ENCODE measurements at places on chromosomes 16 and 17. TPM values are rescaled to one million over a fixed set of nuclear protein-coding genes. Genes with fewer than 3 reads are reported as not detected.

The DOC2B gene
- 2.1 TPM for total RNA-seq

The CHAD gene
- 1.6 TPM for total RNA-seq

The GAST gene
- not detected for total RNA-seq

The OR2C1 gene
- total RNA-seq = not detected

The INCA1 gene
- not detected for total RNA-seq

The MEOX1 gene
- 12.5 TPM for total RNA-seq

The TBC1D3K gene
- total RNA-seq = not detected

The TMEM114 gene
- total RNA-seq = not detected

The PGAP6 gene
- 11.0 TPM for total RNA-seq

The PLD6 gene
- 4.2 TPM for total RNA-seq

The SLC38A8 gene
- not detected for total RNA-seq

The KCNH4 gene
- total RNA-seq = not detected

The CES5A gene
- total RNA-seq = not detected

The SBK1 gene
- total RNA-seq = 1.0 TPM

The PIK3R6 gene
- total RNA-seq = 0.52 TPM

The BCL6B gene
- total RNA-seq = 13.0 TPM

The TLCD3A gene
- 14.6 TPM for total RNA-seq

The HOXB4 gene
- total RNA-seq = 1.0 TPM

The CCDC200 gene
- total RNA-seq = not detected

The PYY gene
- not detected for total RNA-seq

The DNAJA2 gene
- 44.9 TPM for total RNA-seq
